ENCODE measurements at places on chromosomes 11 and 22.

GRCh38 chr11:76185931-76186401 is 20.3 kb downstream of the WNT11 start:
- no peak for DNase-seq

- no peak for DNase-seq
Observed at GRCh38 chr11:102653744-102654291, 28.7 kb upstream of the MMP20 start.

DNA sequence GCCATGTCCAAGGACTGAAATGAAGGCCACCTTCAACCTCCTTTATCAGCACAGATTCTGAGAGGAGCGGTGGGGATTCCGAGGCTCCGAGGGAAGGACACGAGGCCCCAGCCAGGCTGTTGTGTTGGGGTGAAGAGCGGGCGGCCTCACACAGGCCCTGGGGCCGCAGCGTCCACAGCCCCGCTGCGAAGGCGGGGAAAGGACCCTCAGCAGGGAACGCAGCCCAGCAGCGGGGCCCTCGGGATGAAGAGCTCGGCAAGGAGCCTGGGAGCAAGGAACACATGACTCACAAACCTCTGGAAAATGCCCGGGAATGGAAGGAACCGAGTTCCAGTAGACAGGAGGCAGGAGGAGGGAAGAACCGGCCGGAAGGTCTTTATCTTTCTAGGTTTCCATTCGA is 227.2 kb downstream of the BRD1 start:
- DNase-seq, result no peak

DNA sequence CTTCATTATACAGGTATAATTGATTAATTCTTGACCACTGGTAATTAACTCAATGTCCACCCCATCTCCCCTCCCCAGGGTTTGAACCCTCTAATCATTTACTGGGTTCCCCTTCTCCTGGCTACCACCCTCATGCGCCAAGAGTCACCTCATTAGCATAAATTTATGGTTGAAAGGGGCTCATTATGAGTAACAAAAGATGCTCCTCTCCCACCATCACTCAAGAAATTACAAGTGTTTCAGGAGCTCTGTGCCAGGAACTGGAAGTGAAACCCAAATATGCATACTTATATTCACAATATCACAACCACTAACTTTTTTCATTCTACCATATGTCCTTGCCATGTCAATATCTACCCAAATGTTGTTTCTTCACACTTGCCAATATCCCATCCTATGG is 7.8 kb upstream of the STIP1 start:
- no peak for DNase-seq

GRCh38 chr11:111714522-111714921 is 51.7 kb downstream of the PPP2R1B start:
- no peak for DNase-seq

- DNase-seq, result no peak
Observed at GRCh38 chr11:79273781-79274180, 167.0 kb downstream of the TENM4 start.
